HFFc6 (cell line): ENCODE measurements at places on chromosomes 11 and 22. TPM values are rescaled to one million over a fixed set of nuclear protein-coding genes. Genes with fewer than 3 reads are reported as not detected.

DNA sequence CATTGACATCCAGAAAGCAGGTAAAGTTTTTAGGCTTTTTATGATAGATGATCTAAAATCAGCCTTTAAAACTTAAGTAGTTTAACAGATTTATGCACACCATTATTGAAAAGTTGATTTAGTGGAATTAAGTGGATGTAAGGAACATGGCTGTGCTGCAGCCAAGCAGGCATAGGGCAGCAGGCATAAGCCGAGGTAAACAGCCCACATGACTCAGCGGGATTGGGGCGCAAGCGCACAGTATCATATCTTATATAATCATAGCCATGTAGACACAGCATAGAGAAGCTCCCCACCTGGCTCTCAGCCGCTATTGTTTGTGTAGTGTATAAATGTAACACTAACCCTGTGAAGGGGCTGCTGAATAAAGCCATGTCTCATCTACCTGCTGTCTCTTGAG lies 157.5 kb downstream of the WNT11 start:
- H3K27me3 ChIP-seq = no peaks in the 10 kb centered on the region; the same call in 1 of the 2 replicates
- no peak for DNase-seq
- H3K4me1 ChIP-seq = peaks cover 25% of the 10 kb centered on the region
- peaks cover 21% of the 10 kb centered on the region for H3K36me3 ChIP-seq
- no peak overlapping the region for H3K27ac ChIP-seq
- H3K4me3 ChIP-seq = no peak overlapping the region

DNA sequence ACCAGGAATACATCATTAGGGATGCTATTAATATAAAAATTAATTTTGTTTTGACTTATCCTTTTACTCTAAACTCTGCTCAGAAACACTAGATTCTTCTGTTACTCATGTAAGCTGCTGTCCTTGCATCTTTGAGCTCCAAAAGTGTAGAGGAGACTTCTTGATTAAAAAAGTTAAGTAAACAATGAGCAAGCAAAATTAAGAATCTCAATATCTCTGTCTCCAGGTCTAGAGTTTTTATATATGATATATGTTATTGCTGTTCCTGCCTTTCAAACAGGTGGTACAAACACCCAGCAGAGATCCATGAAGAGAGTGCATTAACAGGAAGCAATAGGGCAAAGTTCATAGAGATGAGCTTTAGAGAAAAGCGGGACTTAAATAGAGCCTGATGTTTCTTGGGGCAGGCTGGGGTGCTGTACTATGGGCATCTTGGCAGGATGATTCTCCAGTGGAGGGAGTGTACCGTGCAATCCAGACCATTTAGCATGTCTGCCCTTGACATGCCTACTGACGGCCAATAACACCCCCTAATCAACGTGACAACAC lies 6.9 kb downstream of the MAPK1 start:
- H3K27ac ChIP-seq = peak overlapping the region; percentile 38; the same call in 1 of the 2 replicates
- peaks cover 75% of the 10 kb centered on the region for H3K4me1 ChIP-seq
- no peak for DNase-seq
- peaks cover 11% of the 10 kb centered on the region for H3K36me3 ChIP-seq

DNA sequence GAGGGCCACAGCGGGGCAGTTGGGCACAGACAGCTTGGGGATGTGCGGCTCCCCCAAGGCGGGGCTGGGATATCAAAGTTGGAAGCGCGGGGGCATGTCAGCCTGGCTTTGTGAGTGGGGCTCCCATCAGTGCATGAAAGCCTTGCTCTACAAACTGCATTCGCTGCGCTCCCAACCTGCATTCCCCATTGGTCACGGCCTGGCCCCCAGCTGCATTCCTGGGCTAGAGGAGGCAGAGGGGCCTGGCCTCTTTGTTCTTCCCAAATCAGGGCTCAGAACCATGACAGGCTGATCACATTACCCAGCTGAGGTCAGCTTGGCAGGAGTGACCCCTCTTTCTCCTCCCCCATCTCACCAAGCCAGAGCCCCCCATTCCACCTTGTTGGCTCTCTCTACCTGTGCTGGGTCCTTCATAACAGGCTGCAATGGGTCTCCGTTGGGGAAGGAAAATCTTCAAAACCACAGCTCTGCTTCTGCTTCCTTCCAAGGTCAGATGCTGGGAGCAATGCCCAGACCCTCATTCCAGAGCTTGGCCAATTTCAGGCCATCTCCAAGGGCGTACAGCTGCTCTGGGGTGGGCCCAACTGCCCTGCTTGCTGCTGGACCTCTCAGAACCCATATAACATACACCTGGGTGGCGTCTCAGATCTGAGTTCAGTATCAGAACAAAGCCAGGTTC lies 38.7 kb upstream of the CDON start:
- DNase-seq = no peak
- H3K27ac ChIP-seq = no peak overlapping the region
- no peaks in the 10 kb centered on the region for H3K4me1 ChIP-seq
- peaks cover 36% of the 10 kb centered on the region for H3K27me3 ChIP-seq
- H3K4me3 ChIP-seq = no peak overlapping the region

Gene KRTAP5-7
- total RNA-seq = not detected in 2 replicates
